Hindlimb muscle (tissue), 1 donor: ENCODE measurements at places on chromosomes 12 and 14.

DNA sequence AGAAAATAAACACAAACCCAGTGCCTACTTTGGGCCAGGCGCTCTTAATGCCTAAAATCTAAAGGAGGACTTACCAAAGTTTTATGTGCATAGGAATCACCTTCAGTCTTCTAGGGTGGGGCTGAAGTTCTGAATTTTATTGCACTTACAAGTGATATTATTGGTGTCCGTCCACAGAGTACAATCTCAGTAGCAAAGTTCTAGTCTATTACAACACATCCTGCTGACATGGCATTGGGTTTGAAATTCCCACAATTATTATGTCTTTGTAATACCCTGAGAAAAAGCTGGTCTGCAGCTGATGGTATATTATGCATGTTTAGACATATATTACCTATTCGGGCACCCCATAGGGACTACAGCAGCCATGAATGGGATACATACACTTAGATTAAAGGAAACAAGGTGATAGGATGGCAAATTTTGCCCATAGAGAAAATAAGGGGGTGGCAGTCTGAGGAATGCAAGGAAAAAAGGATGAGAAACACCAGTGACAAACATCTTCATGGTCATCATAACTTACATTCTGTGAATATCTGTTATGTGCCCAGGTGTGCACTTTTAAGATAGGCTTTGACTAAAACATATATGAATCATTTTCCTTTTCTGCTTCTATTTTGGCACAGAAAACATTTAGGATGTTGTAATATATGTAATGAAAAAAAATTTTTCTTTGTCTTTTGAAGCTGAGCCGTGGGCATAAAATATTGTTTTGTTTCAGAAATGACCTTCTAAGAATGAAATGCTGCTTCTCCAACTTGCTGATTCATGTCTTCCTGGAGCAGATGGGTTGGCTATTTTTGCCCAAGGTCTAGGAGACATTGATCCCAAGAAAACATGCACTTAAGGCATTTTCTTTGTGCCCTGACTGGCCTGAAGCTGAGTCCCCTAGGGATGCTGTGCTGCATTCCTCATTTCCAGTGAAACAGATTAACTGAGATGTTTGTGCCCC, 27.2 kb upstream of the ALG10 start:
- no peak for DNase-seq

- DNase-seq: no peak
These were observed 398.7 kb downstream of the BTG1 start for GRCh38 chr12:91746976-91747375.

- no peak for DNase-seq
These were observed 355.6 kb upstream of the KITLG start for GRCh38 chr12:88935856-88936255.

GRCh38 chr12:84767079-84767478, 145.5 kb downstream of the SLC6A15 start:
- DNase-seq: no peak

GRCh38 chr14:90517076-90517841, 120.4 kb downstream of the CALM1 start:
- DNase-seq: no peak

DNA sequence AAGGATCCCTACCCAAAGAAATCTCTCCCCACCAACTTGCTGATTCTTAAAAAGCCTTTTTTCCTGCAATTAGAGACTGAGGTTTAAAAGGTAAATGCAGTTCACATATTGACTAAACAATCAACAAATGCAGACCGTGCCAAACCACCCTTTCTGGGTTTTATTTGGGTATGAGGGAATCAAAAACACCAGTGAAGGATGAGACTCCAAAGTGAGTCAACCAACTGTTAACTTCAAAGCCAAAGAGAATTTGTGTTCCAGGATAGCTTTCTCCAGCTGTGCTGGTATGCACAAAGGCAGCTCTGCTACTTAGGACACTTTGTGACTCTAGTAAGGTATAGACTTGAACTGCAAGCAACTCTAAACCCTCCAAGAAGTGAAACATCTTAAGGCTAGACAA, 39.4 kb downstream of the RPS29 start:
- no peak for DNase-seq

GRCh38 chr12:93167331-93167730, 210.4 kb upstream of the NUDT4 start:
- no peak for DNase-seq

GRCh38 chr12:95790033-95790916, at the start of gene NTN4:
NTN4 (minus strand) TSS chr12:95790764; CDS start chr12:95790309, 455 bp downstream.
- peak; percentile 35 for DNase-seq

- DNase-seq: no peak
These were observed 226.1 kb downstream of the CHST11 start for GRCh38 chr12:104682790-104683279.

DNA sequence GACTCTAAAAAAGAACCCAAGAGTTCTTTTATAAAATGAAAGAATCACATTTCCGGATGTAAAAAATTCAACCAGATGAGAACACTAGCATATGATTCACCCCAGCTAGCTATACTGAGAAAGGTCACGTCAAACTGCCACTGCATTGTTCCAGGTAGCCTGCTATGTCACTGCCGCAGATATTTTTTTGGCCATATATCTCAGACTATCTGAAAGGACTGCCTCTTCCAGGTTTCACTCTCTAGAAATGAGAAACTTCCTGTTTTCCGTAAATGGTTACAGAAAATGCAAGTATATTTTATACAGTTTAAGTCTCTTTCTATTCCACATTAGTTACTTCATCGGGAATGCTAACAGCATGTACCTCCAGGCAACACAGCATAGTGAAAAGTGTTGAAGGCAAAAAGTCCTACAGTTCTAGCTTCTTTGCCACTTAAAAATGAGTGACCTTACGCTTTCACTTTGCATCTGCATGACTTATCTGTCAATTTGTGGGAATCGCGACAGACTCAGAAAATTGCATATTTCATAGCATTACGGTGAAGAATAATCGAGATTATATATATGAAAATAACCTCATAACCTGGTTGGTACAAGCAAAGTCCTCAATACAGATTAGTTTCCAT, 105.2 kb downstream of the MED13L start:
- no peak for DNase-seq
